Hair follicular keratinocyte (primary cell): ENCODE measurements at places on chromosomes 13 and 19. TPM values are rescaled to one million over a fixed set of nuclear protein-coding genes. Genes with fewer than 3 reads are reported as not detected.

The CYP4F2 gene
- 0.04 and 0.23 TPM in 2 replicates for total RNA-seq

The DCLK1 gene
- 0.08 TPM in 1 of 2 replicates, not detected in the other for total RNA-seq

The SLC25A41 gene
- not detected in 2 replicates for total RNA-seq

The IFI30 gene
- 22.6 and 27.0 TPM in 2 replicates for total RNA-seq

The EBI3 gene
- total RNA-seq = 0.23 TPM in 1 of 2 replicates, not detected in the other

The PSG11 gene
- not detected in 2 replicates for total RNA-seq

The VAV1 gene
- total RNA-seq = 0.08 and 5.6 TPM in 2 replicates

The CDX2 gene
- total RNA-seq = not detected in 2 replicates

The PRR22 gene
- total RNA-seq = 0.16 and 2.1 TPM in 2 replicates

The ZFP28 gene
- 6.8 and 9.9 TPM in 2 replicates for total RNA-seq

The NPAS1 gene
- 0.46 TPM in 1 of 2 replicates, not detected in the other for total RNA-seq

The ADPRHL1 gene
- 0.68 and 0.70 TPM in 2 replicates for total RNA-seq

The ZNF296 gene
- 0.55 and 2.0 TPM in 2 replicates for total RNA-seq

The LILRB1 gene
- not detected in 2 replicates for total RNA-seq

The LRG1 gene
- total RNA-seq = not detected in 2 replicates

The PTGER1 gene
- total RNA-seq = 0.78 TPM in 1 of 2 replicates, not detected in the other

The SRRM5 gene
- total RNA-seq = not detected in 2 replicates

The STOML3 gene
- total RNA-seq = not detected in 2 replicates

The KLK14 gene
- 0.23 TPM in 1 of 2 replicates, not detected in the other for total RNA-seq

The FREM2 gene
- total RNA-seq = 0.08 and 0.16 TPM in 2 replicates

The TDRD12 gene
- 0.47 and 1.9 TPM in 2 replicates for total RNA-seq

The CEACAM3 gene
- total RNA-seq = not detected in 2 replicates

The PDCD2L gene
- total RNA-seq = 32.3 and 42.5 TPM in 2 replicates

The PSG6 gene
- total RNA-seq = not detected in 2 replicates

The NLRP9 gene
- not detected in 2 replicates for total RNA-seq

The DPY19L3 gene
- 6.2 and 10.1 TPM in 2 replicates for total RNA-seq

The NKPD1 gene
- total RNA-seq = 1.1 and 2.1 TPM in 2 replicates

The CCL25 gene
- not detected in 2 replicates for total RNA-seq
